ENCODE measurements at places on chromosomes 7 and 10.

GRCh38 chr7:131188367-131189339, 139.0 kb upstream of the MKLN1 start:
- DNase-seq = peak; percentile 99

DNA sequence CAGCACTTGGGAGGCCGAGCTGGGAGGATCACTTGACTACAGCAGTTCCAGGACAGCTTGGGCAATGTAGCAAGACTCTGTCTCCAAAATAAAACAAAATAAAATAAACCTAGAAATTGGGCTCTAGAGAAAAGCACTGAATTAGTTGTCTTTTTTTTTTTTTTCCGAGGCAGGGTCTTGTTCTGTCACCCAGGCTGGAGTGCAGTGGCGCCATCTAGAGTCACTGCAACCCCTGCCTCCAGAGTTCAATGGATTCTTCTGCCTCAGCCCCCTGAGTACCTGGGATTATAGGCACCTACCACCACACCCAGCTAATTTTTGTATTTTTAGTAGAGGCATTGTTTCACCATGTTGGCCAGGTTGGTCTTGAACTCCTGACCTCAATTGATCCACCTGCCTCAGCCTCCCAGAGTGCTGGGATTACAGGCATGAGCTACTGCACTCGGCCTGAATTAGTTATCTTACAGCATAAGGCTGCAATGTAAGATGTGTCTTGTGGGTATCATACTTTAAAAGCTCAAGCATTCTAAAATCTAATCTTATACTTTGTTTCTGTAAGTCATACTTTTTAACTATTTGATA, 12.8 kb downstream of the MEIG1 start:
- peak; percentile 47 for DNase-seq

GRCh38 chr10:70323697-70324338, 40.0 kb upstream of the NPFFR1 start:
- DNase-seq = no peak

GRCh38 chr10:45104674-45105073, 104.0 kb downstream of the ZNF22 start:
- no peak for DNase-seq

- DNase-seq = no peak
Measured at GRCh38 chr7:68623030-68623429, 975.2 kb upstream of the AUTS2 start.

DNA sequence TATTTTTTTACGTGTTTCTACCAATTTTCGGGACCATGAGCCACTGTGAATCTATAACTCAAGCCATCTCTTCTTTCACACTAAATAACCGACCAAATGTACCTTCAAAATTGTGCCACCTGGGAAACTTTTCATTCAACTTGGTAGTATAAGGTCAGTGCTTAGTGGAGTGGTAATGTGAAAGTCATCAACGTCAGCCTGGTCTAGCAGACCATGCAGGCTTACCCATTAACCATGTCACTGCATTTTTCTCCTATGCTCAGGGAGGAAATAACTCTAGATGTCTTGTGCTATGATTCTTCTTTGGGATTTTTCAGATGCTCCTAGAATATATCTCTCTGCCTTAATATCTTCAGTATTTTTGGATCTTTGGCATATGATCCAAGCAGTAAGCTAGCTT, 1075.4 kb upstream of the POT1 start:
- no peak for DNase-seq

- peak; percentile 52 for DNase-seq
Measured at GRCh38 chr10:119355930-119356329, 148.6 kb downstream of the GRK5 start.

DNA sequence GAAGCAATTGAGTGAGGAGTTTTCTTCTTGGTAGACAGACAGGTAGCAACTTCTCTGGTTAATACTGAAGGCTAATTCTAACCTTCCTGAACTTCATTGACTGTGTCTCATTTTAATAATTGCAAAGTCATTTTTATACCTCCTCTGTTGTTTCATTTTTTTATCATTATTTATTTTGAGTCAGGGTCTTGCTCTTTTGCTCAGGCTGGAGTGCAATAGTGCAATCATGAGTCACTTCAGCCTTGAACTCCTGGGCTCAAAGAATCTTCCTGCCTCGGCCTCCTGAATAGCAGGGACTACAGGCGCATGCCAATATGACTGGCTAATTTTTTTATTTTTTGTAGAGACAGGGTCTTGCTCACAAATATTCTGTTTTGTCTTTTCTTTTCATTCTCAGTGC, 45.4 kb downstream of the APBB1IP start:
- DNase-seq = no peak

DNA sequence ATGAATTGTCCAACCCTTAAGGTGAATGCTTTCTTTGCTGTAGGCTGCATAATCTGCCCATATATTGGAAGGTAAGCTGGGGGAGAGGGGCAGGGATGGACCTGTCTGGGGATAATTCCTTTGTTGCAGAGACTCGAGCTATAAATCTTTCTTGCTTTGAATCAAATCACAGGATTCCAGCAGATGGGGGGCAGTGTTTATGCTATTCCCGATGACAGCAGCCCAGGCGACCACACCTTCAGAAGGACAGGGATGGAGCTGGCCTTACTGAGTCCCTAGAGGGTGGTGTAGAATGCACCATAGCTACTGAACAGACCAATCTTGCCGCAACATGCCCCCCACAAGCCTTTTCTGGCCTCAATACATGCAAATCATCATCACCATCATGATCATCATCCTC, 2.5 kb downstream of the PODXL start:
- no peak for DNase-seq

- no peak for DNase-seq
Measured at GRCh38 chr7:3569643-3570042, 268.6 kb downstream of the SDK1 start.

DNA sequence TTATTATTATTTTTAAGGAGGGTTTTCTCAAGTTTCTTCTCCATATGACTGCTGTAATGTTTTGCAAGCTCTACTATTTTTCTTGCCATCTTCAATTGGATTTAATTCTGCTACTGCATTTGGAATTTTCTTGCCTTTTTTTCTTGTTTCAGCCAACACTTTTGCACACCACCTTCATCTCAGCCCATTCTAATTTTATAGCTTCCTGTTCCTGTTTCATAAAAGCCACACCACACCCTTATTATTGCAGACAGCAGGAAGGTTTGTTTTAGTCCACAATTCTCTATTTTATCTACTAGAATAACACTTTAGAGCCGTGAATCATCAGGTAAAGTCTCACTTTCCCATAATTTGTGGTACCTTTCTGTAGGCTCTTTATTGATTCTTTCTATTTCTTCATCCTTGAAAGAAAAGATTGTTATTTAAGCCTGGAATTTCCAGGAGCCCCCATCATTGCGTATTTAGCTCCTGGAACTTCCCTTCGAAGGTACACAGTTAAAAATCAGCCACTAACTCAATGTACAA, 209.3 kb upstream of the TBX20 start:
- DNase-seq = no peak

GRCh38 chr7:66845379-66846095, 75.5 kb upstream of the TMEM248 start:
- DNase-seq = no peak

GRCh38 chr7:112023786-112024185, 182.4 kb downstream of the DOCK4 start:
- DNase-seq = no peak

- no peak for DNase-seq
Measured at GRCh38 chr10:2121929-2122328, 384.6 kb upstream of the ADARB2 start.

DNA sequence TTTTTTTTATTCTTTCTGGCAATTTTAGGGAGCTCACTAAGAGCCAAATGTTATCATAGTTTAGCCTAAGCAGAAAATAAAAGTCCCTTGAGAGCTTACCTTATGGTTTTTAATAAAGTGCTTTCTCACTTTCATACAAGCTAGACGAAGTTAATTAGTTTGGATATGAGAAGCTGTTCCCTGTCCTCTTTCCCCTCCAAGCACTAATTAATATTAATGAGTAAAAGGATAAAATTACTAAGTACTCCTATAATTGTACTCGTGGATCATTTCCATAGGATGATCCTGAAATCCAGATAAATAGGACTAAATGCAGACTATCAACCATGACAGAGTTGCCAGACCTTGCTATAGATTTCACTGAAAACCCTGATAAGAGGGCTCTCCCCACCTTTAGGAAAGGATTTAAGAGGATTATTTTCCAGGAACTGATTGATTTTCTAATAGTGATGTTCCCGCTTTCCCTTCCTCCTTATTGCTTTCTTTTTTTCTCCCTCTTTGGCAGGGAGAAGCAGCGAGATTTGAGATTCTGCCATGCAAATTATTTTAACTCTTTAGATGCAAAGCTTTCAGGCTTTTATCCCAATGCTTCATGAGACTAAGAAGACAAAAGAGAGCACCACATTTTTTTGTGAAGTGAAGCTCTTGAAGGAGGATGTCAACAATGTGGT, 58.3 kb upstream of the HECW1 start:
- no peak for DNase-seq

GRCh38 chr10:52483587-52483986, 169.5 kb downstream of the DKK1 start:
- DNase-seq = no peak

- DNase-seq = no peak
Measured at GRCh38 chr7:25996006-25996408, 156.0 kb upstream of the NFE2L3 start.

DNA sequence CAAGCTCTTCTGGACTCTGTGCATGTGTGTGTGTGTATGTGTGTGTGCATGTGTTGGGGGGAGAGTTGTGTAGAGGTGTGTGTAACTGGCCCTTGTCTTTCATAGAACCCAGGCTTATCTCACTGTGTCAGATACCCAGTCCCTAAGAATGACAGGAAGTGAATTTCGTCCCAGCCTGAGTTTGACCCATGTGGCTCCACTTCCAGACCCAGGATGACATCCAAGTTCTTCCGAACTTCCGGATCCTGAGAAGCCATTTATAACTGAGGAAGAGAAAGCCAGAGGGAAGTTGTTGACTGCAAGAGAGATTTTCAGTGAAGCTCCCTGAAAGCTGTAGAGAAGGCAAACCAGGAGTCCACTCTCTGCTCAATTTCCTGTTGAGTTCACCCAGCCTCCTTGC, 53.2 kb downstream of the ADRB1 start:
- DNase-seq = no peak

DNA sequence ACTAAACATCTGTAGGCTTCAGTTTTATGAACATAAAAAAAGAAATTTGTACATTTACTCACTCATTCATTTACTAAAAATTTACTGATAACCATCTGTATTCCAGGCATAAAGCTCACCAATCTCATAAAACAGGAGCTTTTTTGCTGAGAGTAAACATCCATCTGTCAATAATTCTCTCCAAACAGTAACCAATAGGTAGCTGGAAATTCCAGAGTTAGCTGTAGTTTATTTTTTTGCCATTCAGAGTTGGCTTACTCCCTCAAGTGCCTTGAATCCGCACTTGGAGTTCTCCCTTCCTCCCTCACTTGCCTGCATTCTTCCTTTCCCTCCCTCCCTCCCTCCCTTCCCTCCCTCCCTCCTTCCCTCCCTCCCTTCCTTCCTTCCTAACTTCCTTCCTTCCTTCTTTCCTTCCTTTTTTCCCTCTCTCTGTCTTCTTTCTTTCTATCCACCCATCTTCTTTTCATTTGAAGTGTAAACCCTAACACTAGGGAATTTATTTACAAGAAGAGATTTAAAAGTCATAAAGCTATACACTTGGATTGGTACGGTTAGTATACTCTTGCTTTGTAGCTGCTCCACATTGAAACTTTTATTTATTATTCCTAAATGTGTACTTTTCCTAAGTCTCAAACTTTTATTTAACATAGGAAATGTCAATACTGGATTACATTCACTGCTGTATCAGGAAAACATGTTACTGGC, 44.6 kb upstream of the BICC1 start:
- no peak for DNase-seq

DNA sequence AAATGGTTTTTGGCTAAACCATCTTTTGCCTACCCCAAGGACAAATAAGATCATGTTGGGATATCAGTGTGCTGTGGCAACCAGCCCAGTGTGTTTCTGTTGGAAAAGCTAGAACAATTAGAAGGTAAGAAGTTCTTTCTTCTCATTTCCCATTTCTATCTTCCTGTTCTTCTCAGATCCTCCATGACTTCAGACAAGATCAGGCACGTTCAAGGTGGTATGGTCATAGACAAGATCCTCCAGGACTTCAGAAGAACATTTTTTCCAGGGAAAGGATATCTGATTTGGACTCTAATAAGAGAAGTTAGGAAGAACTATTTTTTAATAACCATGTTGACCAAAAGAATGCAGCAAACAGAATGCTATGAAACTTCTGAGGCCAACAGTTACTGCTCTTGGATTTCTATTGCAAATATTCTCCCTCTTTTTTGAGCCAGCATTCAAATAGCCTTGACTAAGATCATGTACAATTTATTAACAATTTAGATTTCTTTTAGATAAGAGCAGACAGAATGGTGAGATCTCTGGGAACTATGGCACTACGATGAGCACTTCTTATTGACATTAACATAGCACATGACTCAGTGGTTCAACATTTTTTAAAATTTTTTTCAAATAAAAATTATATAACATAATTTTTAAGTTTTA, 15.9 kb downstream of the HYCC1 start:
- DNase-seq = no peak

DNA sequence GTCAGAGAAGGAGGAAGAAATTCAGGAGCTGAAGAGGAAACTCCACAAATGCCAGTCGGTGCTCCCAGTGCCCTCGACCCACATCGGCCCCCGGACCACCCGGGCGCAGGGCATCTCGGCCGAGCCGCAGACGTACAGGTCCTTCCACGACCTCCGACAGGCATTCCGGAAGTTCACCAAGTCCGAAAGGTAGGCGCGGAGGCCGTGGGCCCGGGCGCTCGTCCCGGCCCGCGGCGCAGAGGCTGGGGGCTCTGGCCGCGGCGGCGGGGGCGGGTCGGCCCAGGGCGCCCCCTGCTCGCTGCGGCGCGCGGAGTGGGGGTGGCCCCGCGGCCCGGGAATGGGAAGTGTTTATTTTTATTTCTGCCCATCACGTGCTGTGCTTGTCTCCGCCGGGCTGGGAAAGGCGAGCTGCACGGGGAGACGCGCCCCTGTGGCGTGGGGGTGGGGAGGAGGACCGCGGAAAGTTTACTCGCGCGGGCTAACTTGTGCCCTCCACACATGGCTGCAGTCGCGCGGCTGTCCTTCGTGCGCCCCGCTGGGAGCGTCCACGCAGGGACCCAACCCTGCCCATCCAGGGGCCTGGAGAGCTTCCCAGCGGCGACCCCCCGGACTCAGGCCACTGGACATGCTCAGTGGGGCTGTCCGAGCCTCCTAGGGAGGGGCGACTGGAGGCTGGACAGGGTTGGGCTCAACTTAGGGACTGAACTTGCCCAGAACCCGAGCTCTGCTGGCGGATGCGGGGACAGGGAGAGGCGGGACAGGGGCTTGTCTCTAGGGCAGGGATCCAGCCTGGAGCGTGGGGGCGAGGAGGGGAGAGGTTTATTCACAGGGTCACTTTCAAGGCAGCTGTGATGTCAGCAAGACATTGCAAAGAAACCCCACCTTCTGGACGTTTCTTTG, 82.6 kb upstream of the PRKG1 start:
- peak; percentile 11 for DNase-seq

DNA sequence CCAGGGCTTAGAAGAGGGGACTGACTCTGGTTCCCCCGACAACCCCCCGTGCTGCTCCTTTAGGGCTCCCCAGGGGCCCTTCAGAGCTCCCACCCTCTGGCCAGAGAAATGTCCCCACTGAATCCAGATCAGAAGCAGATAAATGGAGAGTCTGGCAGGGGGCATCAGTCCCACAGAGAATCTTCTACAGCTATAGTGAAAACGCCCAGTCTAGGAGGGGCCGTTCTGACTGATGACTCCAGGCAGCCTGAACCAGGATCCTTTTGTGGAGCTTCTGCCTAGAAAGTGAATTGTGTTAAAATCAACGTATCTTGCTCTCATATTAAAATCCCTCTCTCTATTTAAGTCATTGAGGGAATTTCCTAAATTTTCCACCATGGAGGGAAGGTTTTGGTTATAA, 471.4 kb downstream of the LRMDA start:
- DNase-seq = no peak
